ENCODE measurements at places on chromosomes 12 and 14. TPM values are rescaled to one million over a fixed set of nuclear protein-coding genes. Genes with fewer than 3 reads are reported as not detected.

Gene ZNF641
- total RNA-seq: 22.9 TPM

Gene AREL1
- 17.0 TPM for total RNA-seq

GRCh38 chr14:101223127-101223526 lies 319.6 kb upstream of the RTL1 start:
- H3K4me1 ChIP-seq: no peaks in the 10 kb centered on the region
- DNase-seq: no peak
- no peak overlapping the region for H3K27ac ChIP-seq
- no peak overlapping the region for H3K4me3 ChIP-seq
- H3K27me3 ChIP-seq: no peaks in the 10 kb centered on the region

GRCh38 chr12:107641154-107641553 lies 44.4 kb upstream of the PWP1 start:
- H3K27me3 ChIP-seq: no peaks in the 10 kb centered on the region
- peaks cover 4% of the 10 kb centered on the region for H3K36me3 ChIP-seq
- no peaks in the 10 kb centered on the region for H3K4me1 ChIP-seq
- no peak overlapping the region for H3K4me3 ChIP-seq
- DNase-seq: no peak

DNA sequence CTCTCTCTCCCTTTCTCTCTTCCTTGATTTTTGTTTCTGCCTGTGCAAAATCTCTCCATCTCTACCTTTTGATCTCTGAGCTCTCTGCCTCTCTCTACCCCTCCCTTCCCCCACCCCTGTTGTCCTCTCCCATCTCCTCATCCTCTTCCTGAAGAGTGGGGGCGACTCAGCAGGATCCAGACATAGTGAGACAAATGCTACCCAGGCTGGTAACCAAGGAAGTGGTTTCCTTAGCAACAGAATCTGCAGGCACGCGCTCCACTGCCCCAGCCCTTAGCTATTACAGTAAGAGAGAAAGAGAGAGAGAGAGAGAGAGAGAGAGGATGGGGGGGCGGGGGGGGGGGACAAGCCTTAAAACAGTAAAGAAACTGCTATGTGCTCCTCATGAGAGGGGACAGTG lies 85.6 kb downstream of the CMKLR1 start:
- H3K36me3 ChIP-seq: no peaks in the 10 kb centered on the region
- H3K4me1 ChIP-seq: no peaks in the 10 kb centered on the region
- no peak for DNase-seq
- H3K27ac ChIP-seq: no peak overlapping the region

DNA sequence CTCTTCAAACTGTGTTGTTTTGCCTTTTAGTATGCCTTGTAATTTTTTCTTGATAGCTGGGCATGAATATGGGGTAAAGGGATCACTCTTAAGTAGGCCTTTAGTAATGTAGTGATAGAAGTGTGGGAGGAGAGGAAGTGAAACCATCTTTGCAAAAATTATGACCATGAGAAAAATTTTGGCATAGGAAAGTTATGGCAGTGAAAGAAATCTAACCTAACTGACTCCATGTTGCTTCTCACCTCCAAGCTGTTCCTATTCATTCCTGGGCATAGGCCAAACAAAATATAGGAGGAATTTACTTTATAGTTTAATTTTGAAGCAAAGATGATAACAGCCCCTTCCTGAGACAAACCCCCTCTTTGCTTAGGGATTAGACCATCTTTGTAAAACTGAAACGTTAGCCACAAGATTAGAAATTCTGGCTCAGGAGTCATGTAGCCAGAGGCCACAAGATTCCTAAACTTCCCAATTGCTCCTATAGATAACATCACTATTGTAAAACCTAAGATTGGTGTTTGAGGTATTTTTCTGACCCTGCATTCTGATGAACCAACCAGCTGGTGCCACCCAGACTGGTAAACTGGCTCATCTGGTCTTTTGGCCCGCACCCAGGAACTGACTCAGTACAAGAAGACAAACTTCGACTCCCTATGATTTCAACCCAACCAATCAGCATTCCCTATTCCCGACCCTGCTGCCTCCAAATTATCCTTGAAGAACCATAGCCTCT lies 45.8 kb downstream of the CRADD start:
- H3K36me3 ChIP-seq: no peaks in the 10 kb centered on the region
- no peaks in the 10 kb centered on the region for H3K4me1 ChIP-seq
- H3K27ac ChIP-seq: no peak overlapping the region
- H3K27me3 ChIP-seq: no peaks in the 10 kb centered on the region
- no peak overlapping the region for H3K4me3 ChIP-seq

- no peaks in the 10 kb centered on the region for H3K4me1 ChIP-seq
- no peak overlapping the region for H3K27ac ChIP-seq
- no peak for DNase-seq
- H3K36me3 ChIP-seq: no peaks in the 10 kb centered on the region
- no peaks in the 10 kb centered on the region for H3K27me3 ChIP-seq
- H3K4me3 ChIP-seq: no peak overlapping the region
Measured at GRCh38 chr12:33828326-33828725, 194.0 kb upstream of the ALG10 start.

DNA sequence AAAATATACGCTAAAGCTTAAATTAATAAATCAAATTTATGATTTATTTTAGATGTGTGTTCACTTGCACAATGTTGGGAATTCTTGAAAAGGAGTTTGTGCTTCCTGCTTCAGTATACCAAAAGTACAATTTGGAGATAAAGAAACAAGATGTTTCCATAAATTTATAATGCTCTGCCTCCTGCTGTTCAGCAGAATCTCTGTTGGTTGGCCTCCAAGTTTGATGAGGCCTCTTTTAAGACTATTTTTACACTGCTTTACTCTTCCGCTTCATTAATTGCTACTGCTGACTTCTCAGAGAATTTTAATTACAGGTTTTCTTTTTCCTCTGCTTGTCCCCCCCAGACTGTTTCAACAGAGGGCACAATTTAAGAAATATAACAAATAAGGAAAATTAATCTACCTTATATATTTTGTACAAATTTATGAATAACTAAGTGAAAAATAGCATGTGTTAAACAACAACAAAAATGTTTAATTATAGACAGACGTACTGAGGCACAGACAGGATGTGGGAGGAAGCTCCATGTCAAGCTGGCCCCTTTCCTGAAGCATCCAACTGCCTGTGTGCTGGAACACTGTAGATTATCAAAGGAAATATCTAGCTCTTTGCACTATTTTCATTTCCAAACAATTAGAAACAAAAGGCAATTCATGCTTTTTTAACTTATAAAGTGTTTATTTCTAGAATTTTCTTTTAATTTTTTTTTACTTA lies 83.9 kb downstream of the PIK3C2G start:
- no peak for DNase-seq
- peaks cover 7% of the 10 kb centered on the region for H3K36me3 ChIP-seq
- H3K4me1 ChIP-seq: no peaks in the 10 kb centered on the region
- no peak overlapping the region for H3K27ac ChIP-seq
- no peaks in the 10 kb centered on the region for H3K27me3 ChIP-seq

- no peak overlapping the region for H3K4me3 ChIP-seq
- H3K27me3 ChIP-seq: no peaks in the 10 kb centered on the region
- H3K4me1 ChIP-seq: no peaks in the 10 kb centered on the region
- H3K27ac ChIP-seq: no peak overlapping the region
- DNase-seq: no peak
Measured at GRCh38 chr14:54761835-54762234, 140.8 kb downstream of the GCH1 start.

DNA sequence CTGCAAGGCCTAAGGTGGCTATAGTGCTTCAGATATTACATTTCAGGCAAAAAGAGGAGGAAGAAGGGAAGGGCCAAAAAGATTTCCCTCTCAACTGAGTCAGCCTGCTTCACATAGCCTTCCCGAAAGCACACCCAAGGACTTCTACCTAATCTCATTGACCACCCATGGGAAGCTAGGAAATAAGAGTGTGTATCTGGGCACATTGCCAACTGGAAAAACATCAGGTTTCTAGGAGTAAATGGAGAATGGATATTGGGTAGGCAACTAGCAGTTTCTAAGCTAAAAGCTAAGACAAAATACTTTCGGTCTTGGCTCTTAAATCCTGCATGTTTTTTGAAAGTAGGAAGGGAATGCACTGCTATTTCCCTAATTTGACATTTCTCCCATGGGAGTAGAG lies 221.7 kb upstream of the GRIP1 start:
- no peaks in the 10 kb centered on the region for H3K4me1 ChIP-seq
- H3K36me3 ChIP-seq: no peaks in the 10 kb centered on the region
- no peak overlapping the region for H3K4me3 ChIP-seq

Measured in breast epithelium (tissue), 4 donors.